Stimulated activated CD8-positive, alpha-beta memory T cell treated with anti-CD3 and anti-CD28 coated beads, Interleukin-15, amount 100 ng/mL, for 48 hours (primary cell): ENCODE measurements at places on chromosomes 11 and 22.

- DNase-seq: no peak
Observed at GRCh38 chr11:87022254-87022653, 15.5 kb upstream of the TMEM135 start.

DNA sequence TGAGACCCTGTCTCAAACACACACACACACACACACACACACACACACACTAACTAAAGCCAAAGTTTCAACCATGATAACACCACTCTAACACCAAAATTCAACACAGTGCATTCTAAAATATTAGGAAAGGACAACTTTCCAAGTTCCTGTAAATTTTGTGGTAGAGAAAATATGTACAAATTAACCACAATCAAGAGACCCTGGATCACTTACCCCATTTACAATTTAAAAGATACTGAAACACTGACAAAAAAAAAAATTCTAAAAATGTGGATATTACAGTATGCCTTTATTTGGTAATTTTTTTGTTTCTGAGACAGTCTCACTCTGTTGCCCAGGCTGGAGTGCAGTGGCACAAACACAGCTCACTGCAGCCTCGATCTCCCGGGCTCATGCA lies 9.7 kb downstream of the MRTFA start:
- DNase-seq: no peak

- DNase-seq: no peak
Observed at GRCh38 chr11:70122490-70123198, 44.5 kb downstream of the ANO1 start.

GRCh38 chr11:126086248-126086647 lies 23.6 kb upstream of the CDON start:
- no peak for DNase-seq

GRCh38 chr11:72720047-72720446 lies 32.2 kb downstream of the ARAP1 start:
- DNase-seq: no peak

DNA sequence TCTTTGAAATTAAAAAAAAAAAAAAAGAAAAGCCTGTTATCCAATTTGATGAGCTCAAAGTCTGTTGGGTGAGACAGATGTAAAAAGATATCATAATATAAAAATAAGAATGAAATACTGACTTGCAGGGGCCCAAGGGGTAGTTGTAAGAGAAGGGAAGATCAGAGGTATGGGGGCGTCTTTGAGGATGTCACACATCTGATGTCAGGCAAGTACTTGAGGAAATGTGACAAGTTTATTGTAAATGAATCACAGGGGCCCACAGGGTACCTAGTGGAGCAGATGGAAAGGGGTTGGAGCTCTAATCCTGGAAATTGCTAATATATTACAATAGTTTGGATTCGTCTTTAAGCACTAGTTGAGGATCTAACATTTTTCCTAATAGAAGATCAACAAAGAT lies 131.6 kb downstream of the MAML2 start:
- no peak for DNase-seq

DNA sequence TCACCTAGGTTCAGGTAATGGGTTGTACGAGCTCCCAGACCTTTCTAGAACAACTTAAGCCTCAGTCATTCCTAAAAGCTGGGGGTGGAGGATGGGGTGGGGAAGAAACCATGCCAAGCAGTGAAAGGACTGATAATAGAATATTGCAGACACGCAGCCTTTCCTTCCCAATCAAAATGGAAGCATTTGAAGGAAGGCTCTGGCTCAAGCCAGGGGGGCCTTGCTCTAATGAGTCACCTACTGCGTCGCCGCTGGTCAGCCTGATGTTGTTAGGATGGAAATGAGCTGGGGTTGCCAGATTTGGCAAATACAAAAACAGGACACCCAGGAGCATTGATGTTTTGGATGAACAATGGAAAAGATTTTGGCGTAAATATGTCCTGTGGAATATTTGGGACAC lies 6.2 kb downstream of the SYT12 start:
- DNase-seq: no peak

DNA sequence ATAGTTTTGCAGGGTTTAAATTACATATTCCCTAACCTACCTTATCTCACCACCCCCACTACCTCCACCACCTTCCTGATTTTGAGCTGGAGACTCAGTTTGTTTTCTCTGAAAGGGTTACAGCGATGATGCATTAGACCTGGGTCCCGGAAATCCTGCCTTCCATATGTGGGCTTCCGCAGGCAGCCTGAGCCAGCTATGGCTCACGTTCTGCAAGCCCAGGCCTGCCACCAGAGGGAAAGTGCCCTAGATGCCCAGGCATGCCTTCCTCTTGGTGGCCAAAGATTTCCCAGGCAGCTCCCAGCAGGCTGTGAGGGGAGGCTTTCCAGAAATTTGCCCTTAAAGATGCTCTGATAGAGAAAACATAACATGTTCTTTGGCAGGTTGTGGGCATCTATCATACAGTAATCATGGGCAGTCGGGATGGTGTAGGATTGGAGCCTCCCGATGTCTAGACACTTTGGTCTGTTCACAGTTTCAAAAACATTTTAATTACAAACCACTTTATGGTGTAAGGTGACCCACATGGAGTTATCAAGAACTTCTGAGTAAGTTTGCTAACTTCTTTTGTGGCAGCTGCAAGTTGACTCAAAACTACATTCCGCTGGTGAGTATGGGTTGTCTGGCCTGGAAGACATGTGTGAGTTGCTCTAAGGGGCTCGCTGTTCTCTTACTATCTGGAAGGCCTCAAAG lies 79.3 kb downstream of the MICAL2 start:
- DNase-seq: no peak

DNA sequence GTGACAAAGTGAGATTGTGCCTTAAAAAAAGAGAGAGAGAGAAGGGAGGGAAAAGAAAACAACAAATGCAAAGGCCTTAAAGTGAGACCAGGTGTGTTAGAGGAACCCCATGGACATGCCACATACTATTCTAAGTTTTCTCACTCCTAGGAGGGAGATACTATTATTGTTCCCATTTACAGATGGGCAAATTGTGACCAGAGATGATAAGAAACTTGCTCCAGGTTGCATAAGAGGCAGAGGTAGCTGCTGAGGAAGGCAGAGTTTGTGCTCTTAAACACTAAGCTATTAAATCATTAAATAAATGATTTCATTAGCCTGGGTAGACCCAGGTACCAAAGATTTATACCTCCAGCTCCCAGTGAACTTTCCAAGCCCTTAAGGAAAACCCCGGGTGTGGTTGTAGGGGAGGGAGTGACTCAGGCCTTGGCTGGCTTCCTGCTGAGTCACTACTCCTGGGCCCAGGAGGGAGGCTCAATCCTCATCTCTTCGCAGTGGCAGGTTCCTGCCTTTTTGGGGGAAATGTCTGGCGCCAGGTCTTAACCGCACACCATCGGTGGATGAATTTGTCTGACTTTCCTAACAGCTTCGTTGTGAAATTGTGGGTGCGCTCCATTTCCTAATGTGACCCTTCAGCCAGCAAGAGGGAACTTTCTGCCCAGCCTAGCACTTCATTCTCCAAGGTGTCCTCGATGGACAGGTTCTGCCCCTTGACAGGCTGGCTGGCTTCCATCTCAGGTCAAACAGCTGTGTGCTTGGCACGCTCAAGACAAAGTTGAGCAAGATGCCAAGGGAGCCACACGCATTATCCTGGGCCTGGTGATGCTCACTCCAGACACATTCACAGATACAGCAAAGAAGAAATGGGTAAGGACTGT lies 33.4 kb upstream of the PTPRJ start:
- DNase-seq: peak; percentile 20

DNA sequence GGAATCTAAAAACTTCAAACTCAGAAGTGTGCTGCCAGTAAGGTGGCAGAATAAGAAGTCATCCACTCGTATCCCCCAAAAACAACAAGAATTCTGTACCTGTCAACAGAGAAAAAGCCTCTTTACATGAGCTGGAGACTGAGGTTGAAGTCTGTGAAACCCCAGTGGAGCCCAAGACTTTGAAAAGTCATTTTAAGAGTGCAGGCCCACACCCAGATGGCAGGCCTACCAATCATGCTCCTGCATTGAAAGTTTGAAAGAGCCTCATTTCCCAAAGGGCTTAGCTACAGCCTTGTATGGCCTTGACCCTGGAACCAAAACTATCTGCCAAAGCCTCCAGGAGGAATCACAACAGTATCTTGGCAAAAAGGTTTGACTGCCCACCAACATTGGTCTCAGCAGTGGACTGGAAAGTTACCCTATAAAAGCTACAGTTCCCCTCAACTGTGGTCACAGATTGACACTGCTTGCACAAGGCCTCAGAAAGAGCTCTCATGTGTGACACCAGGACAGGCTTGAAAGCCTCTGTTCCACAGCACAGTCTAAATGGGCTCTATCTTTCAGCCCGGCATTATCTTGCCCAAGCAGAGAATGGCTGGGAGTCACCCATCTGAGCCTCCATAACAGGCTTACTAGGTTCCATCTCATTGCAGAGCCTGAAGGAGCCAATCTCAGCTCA lies 47.7 kb downstream of the SLC22A9 start:
- DNase-seq: no peak

DNA sequence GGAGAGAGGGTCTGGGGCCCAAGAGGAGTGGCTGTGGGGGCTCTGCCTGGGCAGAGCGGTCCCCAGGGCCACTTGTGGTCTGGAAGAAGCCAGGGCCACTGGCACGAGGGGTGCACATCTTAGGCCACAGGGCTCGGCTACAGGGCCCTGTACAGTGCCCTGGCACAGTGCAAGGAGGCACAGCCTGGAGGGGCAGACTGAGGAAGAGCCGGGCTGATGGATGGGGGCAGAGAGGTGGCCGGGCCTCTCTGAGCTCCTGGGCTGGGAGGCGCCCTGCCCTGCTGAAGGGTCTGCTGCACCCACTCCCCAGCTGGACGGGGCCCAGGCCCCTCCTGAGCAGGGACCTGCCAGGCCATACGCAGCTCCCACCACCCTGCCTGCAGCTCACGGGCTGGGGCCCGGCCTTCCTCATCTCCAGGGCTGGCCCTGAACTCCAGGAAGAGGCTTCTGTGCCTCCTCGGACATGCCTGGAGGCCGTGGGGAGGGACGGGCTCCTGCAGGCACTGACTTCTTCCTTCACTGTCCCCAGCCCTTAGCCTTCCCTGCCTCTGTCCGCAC lies 123.5 kb downstream of the CACNA1I start:
- DNase-seq: no peak

DNA sequence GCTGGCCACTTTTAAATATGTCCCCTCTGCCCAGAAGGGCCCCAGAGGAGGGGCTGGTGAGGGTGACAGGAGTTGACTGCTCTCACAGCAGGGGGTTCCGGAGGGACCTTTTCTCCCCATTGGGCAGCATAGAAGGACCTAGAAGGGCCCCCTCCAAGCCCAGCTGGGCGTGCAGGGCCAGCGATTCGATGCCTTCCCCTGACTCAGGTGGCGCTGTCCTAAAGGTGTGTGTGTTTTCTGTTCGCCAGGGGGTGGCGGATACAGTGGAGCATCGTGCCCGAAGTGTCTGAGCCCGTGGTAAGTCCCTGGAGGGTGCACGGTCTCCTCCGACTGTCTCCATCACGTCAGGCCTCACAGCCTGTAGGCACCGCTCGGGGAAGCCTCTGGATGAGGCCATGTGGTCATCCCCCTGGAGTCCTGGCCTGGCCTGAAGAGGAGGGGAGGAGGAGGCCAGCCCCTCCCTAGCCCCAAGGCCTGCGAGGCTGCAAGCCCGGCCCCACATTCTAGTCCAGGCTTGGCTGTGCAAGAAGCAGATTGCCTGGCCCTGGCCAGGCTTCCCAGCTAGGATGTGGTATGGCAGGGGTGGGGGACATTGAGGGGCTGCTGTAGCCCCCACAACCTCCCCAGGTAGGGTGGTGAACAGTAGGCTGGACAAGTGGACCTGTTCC lies 46.5 kb downstream of the GRAMD4 start:
- DNase-seq: no peak

- DNase-seq: peak; percentile 66
Observed at GRCh38 chr22:22884888-22885840, 2.5 kb upstream of the IGLL5 start.

- DNase-seq: no peak
Observed at GRCh38 chr11:32435942-32436750, 807 bp upstream of the WT1 start.

- no peak for DNase-seq
Observed at GRCh38 chr11:105432241-105432995, 177.5 kb upstream of the GRIA4 start.

GRCh38 chr11:121578251-121578976 lies 125.6 kb upstream of the SORL1-AS1 start:
- no peak for DNase-seq

GRCh38 chr22:33260498-33260897 lies 202.3 kb upstream of the SYN3 start:
- no peak for DNase-seq

DNA sequence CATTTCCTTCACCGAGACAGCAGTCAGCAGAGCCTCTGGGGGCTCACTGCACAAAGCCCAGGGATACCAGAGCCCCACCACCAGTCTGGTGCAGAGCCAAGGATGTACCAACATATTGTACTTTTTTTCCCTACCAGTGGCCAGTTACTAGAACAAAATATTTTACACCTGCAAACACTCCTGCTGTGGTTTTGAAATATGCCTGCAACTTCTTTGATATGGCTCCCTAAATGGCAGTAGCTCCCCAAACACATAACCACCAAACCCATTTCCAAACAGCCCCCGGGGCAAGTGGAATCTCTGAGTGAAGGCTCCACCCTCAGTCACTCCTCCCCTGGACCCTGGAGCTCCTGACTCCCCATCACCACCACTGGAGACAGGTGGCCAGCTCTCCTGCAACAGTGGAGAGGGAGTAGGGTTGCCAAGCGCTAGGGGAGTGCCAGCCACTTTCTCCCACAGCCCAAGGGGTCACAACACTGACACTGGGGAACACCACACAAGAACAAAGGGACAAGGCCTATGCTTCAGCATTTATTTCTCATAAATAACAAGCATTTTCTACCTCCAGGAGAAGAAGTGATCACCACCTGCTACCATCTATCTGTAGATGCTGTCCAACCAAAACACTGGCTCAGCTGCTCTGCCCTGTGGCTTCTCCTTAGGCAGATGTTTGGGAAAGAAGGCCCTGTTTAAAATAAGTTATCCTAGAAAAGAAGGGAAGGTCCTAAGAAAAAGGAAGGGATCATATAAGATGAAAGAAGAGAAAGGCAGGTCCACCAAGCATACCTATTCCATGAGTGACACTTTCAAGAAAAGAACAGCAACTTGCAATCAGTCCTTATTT lies 15.1 kb downstream of the DGCR2 start:
- no peak for DNase-seq

- no peak for DNase-seq
Observed at GRCh38 chr22:17119481-17120202, 1.5 kb downstream of the TMEM121B start.
